ENCODE measurements at places on chromosomes 2 and 18.
A peak's percentile ranks its signal among the peaks of the same experiment; 100 is the strongest.

DNA sequence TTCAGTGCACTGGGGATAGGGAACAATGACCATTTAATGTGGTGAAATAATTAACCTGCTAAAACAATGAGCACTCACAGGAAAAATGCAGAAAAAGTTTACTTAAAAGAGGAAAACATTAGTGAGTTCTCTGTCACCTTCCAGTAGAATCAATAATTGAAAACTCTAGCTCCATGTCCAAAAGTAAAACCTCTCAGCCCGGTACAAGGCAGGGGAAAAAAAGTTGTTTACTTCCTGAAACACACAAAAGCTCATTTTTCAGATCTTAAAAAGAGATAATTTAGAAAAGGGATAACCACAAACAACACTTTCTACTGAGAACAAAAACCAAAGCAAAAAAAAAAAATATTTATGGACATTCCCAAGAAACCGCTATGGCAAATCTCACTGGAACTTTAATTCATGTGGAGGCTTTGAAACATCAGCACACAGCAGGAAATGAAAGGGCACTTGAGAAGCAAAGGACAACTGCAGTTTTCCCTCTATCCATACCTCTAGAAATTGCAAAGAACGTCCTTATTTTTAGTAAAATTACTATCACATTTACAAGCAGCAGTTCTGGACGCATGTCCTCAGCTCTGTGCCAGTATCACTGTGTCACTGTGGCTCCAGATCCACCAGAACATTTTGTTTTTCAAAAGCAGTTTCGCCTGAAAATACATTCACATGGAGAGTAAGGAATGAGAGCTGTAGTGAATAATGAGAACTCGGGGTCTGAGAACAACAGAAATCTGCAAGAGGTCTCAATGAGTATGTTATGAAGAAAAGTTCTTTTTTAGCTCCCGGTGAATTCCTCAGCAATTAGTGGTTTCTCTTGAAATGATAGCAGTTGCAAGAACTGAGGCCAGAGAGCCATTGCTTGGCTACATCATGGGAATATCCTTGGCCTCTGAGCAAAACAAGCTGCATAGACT, 44.7 kb upstream of the DNAH7 start:
- DNase-seq: peak; percentile 75
- H3K4me3 ChIP-seq: no peak overlapping the region
- H3K27ac ChIP-seq: peak overlapping the region; percentile 78
- no peaks in the 10 kb centered on the region for H3K4me1 ChIP-seq

- H3K4me3 ChIP-seq: no peak overlapping the region
- DNase-seq: no peak
- peaks cover 14% of the 10 kb centered on the region for H3K4me1 ChIP-seq
- H3K27me3 ChIP-seq: no peaks in the 10 kb centered on the region
- no peak overlapping the region for H3K27ac ChIP-seq
Observed at GRCh38 chr2:227865291-227865690, 6.1 kb upstream of the DAW1 start.

GRCh38 chr2:12335131-12335530, 381.6 kb upstream of the TRIB2 start:
- H3K4me1 ChIP-seq: peaks cover 6% of the 10 kb centered on the region
- H3K27ac ChIP-seq: no peak overlapping the region
- no peaks in the 10 kb centered on the region for H3K36me3 ChIP-seq
- no peak overlapping the region for H3K4me3 ChIP-seq
- no peaks in the 10 kb centered on the region for H3K27me3 ChIP-seq
- DNase-seq: no peak

DNA sequence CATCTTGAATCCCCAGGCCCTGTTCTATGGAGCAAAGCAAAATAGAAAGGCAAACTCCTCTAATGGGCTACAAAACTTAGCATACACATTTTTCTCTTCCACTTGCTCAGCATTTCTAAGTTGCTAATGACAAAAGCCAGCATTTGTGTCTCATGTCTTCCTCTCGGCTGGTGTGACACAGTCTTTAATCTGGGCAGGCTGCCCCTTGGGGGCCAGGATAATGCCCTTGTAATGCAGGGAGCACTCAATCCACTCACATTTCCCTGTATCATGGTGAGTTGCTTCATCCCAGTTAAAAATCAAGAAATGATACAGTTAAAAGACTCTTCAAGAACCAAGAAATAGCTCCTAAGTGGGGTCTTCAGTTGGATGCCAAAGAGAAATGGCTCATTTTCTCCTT, 109.1 kb upstream of the FBXO11 start:
- no peaks in the 10 kb centered on the region for H3K4me1 ChIP-seq
- H3K4me3 ChIP-seq: no peak overlapping the region
- H3K36me3 ChIP-seq: no peaks in the 10 kb centered on the region
- no peak overlapping the region for H3K27ac ChIP-seq
- no peaks in the 10 kb centered on the region for H3K27me3 ChIP-seq
- DNase-seq: no peak

DNA sequence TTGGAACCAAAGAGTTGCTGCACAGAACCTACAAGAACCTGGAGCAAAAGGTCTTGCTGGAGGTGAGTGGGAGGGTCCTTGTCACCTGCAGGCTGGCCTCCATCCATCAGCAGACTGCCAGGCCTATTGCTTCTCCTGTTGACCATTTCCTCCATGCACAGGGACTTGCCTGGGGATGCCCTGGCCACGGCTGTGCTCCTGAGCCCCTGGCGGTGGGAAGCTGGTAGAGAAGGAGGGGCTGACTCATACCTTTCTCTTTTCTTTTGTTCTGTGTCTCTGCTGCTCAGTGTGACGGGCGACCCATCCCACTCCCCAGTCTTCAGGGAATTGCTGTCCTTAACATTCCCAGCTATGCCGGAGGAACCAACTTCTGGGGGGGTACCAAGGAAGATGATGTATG, 102.6 kb downstream of the DGKD start:
- H3K36me3 ChIP-seq: peaks cover 79% of the 10 kb centered on the region
- no peak overlapping the region for H3K4me3 ChIP-seq
- H3K27ac ChIP-seq: no peak overlapping the region

DNA sequence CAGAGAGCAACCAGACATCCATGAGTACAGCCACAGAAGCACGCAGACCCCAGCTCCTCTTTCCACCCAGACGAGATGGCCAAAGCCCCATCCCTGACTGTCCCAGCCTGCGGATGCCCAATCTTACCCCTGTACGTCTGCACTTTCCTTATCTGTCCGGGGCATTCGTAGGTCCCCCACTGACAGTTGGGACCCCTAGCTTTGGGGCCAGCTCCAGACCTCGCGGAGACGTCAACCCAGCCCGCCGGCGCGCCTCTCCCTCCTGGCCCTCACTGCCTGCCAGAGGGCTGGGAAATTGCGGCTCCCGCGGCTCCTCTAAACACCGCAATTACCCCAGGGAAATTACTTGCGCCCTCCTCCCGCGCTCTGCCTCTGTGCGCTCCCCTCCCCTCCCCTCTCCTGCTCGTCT, 2.3 kb downstream of the ECEL1 start:
- no peaks in the 10 kb centered on the region for H3K36me3 ChIP-seq
- no peak overlapping the region for H3K4me3 ChIP-seq
- DNase-seq: no peak
- peaks cover 14% of the 10 kb centered on the region for H3K4me1 ChIP-seq

DNA sequence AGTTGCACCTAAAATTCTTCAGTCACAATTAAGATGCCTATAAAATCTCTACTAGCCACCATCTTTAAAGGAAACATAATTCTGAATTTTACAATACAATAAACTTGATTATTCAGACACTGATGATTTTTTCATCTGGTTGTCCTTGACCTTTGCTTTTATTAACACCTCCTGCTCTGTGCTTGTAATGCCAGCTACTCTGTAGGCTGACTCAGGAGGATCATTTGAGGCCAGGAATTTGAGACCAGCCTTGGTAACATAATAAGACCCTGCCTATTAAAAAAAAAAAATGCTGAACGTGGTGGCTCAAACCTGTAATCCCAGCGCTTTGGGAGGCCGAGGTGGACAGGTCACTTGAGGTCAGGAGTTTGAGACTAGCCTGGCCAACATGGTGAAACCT, 38.3 kb downstream of the HAT1 start:
- DNase-seq: no peak
- H3K4me3 ChIP-seq: no peak overlapping the region
- H3K4me1 ChIP-seq: peaks cover 4% of the 10 kb centered on the region
- H3K27me3 ChIP-seq: no peaks in the 10 kb centered on the region

DNA sequence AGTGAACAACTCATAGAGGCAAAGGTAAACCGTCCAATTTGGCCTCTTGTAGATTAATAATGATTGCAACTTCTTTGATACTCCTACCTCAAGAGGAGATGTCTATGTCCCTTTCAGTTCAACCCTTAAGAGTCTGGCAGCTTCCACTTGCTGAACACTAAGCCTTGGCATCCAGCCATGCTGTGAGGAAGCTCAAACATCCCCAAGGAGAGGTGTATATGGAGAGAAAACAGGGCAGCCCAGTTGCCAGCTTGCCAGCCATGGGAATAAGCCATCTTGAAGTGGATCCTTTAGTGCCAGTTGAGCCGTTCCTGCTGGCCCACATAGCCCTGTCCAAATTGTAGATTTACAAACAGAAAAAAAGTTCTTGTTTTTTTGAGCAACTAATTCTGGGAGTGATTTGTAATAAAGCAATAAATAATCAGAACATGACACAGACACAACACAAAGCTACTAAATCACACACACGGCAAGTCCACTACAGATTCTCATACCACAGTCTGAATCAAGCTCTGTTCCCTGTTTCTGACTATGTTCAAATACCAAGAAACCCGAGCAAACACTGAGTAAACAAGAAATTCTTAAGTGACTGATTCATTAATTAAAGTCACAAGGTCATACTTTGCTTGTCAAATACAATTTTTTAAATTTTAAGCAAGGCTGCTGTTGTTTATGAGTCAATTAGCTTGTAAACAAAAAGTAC, 96.1 kb downstream of the PID1 start:
- H3K4me1 ChIP-seq: no peaks in the 10 kb centered on the region
- no peaks in the 10 kb centered on the region for H3K27me3 ChIP-seq
- peak; percentile 63 for DNase-seq

- H3K4me3 ChIP-seq: no peak overlapping the region
- no peaks in the 10 kb centered on the region for H3K4me1 ChIP-seq
- H3K27me3 ChIP-seq: no peaks in the 10 kb centered on the region
- DNase-seq: no peak
Observed at GRCh38 chr2:14157816-14158215, 474.7 kb upstream of the LRATD1 start.

DNA sequence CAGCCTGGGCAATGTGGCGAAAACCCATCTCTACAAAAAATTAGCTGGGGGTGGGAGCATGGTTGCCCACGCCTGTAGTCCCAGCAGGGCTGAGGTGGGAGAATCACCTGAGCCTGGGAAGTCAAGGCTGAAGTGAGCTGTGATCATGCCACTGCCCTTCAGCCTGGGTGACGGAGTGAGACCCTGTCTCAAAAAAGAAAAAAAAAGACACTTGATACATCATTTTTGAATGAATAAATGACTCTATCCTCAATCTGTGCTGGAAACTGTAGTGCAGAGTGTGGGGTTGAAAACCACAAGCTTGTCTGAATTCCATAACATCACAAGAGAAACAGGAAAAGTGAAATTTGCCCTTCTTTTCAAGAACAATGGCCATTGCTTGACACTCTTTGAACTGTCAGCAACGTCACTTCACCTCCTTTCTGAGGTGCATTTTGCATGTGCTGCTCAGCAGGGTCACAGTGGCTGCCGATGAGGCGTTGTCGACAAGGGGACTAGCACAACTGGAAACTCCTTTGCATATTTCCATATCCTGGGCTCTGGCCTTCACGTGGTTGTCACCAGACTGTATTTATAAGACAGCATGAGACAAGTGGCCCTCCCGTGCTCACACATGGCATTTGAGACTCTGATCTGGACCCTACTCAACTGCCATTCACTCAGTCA, 54.2 kb downstream of the DDX1 start:
- no peak overlapping the region for H3K4me3 ChIP-seq
- H3K36me3 ChIP-seq: no peaks in the 10 kb centered on the region
- H3K4me1 ChIP-seq: peaks cover 22% of the 10 kb centered on the region

GRCh38 chr2:166104773-166105172, 23.0 kb downstream of the SCN1A start:
- no peak overlapping the region for H3K27ac ChIP-seq
- no peaks in the 10 kb centered on the region for H3K36me3 ChIP-seq
- no peaks in the 10 kb centered on the region for H3K27me3 ChIP-seq

DNA sequence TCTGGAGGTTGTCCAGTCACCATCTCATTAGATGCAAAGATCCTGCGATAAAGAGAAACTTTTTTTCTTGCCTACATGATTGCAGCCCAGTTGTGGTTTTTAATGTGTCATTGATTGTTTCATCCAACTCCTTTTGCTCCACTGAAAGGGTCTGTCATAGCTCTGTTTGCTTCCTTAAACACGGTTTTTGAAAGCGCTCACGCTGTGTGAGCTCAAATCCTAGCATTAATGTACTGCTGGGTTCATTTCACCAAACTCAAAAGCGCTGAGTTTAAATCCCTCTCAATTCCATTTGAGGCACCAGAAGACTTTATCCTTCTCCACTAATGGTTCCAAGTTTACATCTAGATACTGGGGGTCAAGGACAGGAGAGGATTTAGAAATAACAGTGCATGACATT, 53.6 kb downstream of the CDK15 start:
- H3K4me1 ChIP-seq: peaks cover 4% of the 10 kb centered on the region
- no peaks in the 10 kb centered on the region for H3K36me3 ChIP-seq
- H3K27me3 ChIP-seq: peaks cover 10% of the 10 kb centered on the region
- H3K4me3 ChIP-seq: no peak overlapping the region
- no peak overlapping the region for H3K27ac ChIP-seq
- DNase-seq: peak; percentile 88

GRCh38 chr2:71006955-71007799, 12.5 kb upstream of the TEX261 start:
- H3K36me3 ChIP-seq: no peaks in the 10 kb centered on the region
- no peak overlapping the region for H3K27ac ChIP-seq
- H3K4me1 ChIP-seq: peaks cover 1% of the 10 kb centered on the region
- peaks cover 15% of the 10 kb centered on the region for H3K27me3 ChIP-seq
- no peak overlapping the region for H3K4me3 ChIP-seq

- no peak overlapping the region for H3K4me3 ChIP-seq
- no peak for DNase-seq
Observed at GRCh38 chr2:237143118-237143517, 57.4 kb downstream of the COPS8 start.

DNA sequence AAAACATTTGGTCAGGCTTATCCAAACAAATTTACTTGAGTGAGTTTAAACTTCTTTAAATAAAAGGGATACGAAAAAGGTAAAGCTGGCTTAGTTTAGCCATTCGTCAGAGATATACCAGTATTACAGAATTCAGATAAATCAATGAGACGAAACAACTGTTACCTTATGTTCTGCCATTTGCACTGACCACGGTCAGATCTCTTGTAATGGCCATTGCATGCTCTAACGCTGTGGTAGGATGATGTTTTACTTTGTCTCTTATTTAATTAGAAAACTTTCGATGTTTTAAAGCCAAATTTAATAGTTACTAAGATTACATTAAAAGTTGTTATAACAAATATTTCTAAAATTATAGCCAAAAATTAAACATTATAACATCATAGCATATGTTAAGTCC, 1.5 kb downstream of the C18orf54 start:
- H3K27ac ChIP-seq: no peak overlapping the region
- no peaks in the 10 kb centered on the region for H3K36me3 ChIP-seq
- H3K4me3 ChIP-seq: peak overlapping the region; percentile 95
- DNase-seq: no peak
- no peaks in the 10 kb centered on the region for H3K4me1 ChIP-seq
- no peaks in the 10 kb centered on the region for H3K27me3 ChIP-seq

GRCh38 chr2:9908639-9909038, 42.9 kb upstream of the GRHL1 start:
- H3K4me3 ChIP-seq: no peak overlapping the region
- H3K27ac ChIP-seq: no peak overlapping the region
- H3K27me3 ChIP-seq: no peaks in the 10 kb centered on the region
